Central memory CD8-positive, alpha-beta T cell (primary cell): ENCODE measurements at places on chromosomes 3 and 15.
A peak's percentile ranks its signal among the peaks of the same experiment; 100 is the strongest.

GRCh38 chr15:80442728-80443403, 38.7 kb downstream of the ARNT2 start:
- peaks cover 20% of the 10 kb centered on the region for H3K27me3 ChIP-seq
- no peaks in the 10 kb centered on the region for H3K4me1 ChIP-seq
- no peak overlapping the region for H3K27ac ChIP-seq
- DNase-seq = no peak
- no peaks in the 10 kb centered on the region for H3K36me3 ChIP-seq
- H3K4me3 ChIP-seq = no peak overlapping the region

GRCh38 chr15:72965671-72966070, 86.6 kb upstream of the NEO1 start:
- H3K4me3 ChIP-seq = no peak overlapping the region
- no peaks in the 10 kb centered on the region for H3K36me3 ChIP-seq
- H3K4me1 ChIP-seq = peaks cover 30% of the 10 kb centered on the region
- no peak for DNase-seq

- DNase-seq = no peak
- H3K4me3 ChIP-seq = no peak overlapping the region
- peaks cover 61% of the 10 kb centered on the region for H3K36me3 ChIP-seq
- peak overlapping the region; percentile 25 for H3K27ac ChIP-seq
- no peaks in the 10 kb centered on the region for H3K27me3 ChIP-seq
These were observed 94.3 kb downstream of the RPL39L start for GRCh38 chr3:187044867-187045552.

DNA sequence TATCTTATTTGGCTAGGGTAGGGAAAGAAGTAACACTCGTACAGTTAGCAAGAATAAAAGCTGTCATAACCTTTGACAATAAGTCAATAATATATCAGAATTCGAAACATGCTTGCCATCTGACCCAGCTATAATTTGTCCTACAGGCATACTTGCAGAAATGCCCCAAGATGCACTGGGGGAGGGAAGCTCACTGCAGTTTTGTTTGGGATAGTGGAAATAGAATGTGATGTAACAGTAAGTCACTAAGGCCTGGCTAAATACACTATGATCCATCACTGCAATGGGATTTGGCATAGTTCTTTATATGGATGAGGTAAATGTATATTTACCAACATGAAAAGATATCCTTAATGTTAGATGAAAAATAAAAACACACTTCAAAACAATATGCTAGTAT, 25.5 kb upstream of the TMOD3 start:
- H3K4me3 ChIP-seq = no peak overlapping the region
- H3K36me3 ChIP-seq = peaks cover 34% of the 10 kb centered on the region
- H3K27ac ChIP-seq = no peak overlapping the region
- no peaks in the 10 kb centered on the region for H3K4me1 ChIP-seq

DNA sequence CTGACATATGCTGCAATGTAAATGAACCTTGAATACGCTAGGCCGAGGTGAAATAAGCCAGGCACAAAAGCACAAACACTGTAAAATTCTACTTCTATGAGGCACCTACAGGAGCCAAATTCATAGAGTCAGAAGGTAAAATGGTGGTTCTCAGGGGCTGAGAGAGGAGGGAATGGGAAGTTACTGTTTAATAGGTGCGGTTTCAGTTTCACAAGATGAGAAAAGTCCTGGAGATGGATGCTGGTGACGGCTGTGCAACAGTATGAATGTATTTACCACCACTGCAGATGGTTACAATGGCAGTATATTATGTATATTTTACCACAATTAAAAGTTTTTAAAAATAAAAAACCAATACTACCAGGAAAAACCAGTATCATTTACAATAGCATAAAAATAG, 4.0 kb downstream of the TNK2 start:
- peaks cover 68% of the 10 kb centered on the region for H3K4me1 ChIP-seq
- H3K4me3 ChIP-seq = no peak overlapping the region
- H3K27ac ChIP-seq = peak overlapping the region; percentile 98
- no peak for DNase-seq
- peaks cover 21% of the 10 kb centered on the region for H3K36me3 ChIP-seq

GRCh38 chr3:59608356-59608755, 558.5 kb upstream of the CFAP20DC start:
- no peak overlapping the region for H3K27ac ChIP-seq
- no peaks in the 10 kb centered on the region for H3K4me1 ChIP-seq
- DNase-seq = no peak
- H3K4me3 ChIP-seq = no peak overlapping the region
- no peaks in the 10 kb centered on the region for H3K27me3 ChIP-seq

DNA sequence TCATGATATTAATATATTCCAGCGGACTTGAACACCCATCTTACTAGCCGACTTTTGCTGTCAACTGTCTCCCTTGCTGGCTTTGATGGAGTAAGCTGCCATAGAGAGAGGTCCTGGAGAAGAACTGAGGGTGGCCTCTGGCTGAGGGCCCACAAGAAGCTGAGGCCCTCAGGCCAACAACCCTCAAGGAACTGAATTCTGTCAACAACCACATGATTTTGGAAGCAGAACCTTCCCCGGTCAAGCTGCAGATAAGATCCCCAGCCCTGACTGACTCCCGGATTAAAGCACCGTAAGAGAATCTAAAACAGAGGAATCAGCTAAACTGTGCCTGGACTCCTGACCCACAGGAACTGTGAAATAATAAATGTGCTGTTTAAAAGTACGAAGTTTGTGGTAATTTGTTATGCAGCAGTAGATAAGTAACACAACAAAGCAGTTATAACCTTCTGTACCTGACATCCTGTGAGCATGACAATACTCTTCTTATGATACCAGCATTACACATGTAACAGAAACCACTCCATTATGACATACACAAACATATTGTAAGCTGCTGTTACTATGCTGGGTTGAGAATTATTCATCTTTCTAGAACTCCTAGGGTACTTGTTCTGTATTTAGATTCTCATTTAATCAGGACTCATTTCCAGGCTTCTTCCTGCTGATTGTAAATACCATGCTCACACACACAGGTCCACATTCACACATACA, 66.2 kb downstream of the HES1 start:
- no peak overlapping the region for H3K4me3 ChIP-seq
- peaks cover 4% of the 10 kb centered on the region for H3K4me1 ChIP-seq
- no peak for DNase-seq
- H3K27me3 ChIP-seq = peaks cover 95% of the 10 kb centered on the region
- no peak overlapping the region for H3K27ac ChIP-seq

DNA sequence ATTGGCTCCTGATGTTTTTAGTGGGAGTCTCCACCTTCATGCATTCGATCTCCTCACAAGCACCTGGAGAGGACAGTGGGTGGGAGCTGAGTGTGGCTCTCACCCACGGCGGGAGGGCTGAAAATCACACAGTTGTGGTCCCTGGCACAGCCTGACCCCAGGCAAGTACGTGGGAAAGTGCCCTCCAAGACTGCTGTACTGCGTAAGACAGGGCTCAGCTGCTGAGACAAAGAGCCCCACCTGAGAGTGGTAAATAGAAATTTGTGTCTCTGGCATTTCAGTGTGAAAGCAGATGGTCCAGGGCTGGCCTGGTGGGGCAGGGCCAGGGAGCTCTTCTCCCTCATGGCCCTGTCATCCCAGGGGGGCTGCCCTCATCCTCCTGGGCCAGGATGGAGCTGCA, 77.4 kb upstream of the IQSEC1 start:
- no peak overlapping the region for H3K27ac ChIP-seq
- DNase-seq = no peak
- peaks cover 24% of the 10 kb centered on the region for H3K27me3 ChIP-seq
- H3K4me1 ChIP-seq = peaks cover 6% of the 10 kb centered on the region
- H3K4me3 ChIP-seq = no peak overlapping the region
- no peaks in the 10 kb centered on the region for H3K36me3 ChIP-seq
